Upper lobe of left lung (tissue), 6 donors: ENCODE measurements at places on chromosomes 3 and 15. TPM values are rescaled to one million over a fixed set of nuclear protein-coding genes. Genes with fewer than 3 reads are reported as not detected.

The CYP8B1 gene
- total RNA-seq = 0.13 TPM

The DMXL2 gene
- total RNA-seq = 39.8 TPM

GRCh38 chr3:131655070-131655690, 152.4 kb upstream of the MRPL3 start:
- DNase-seq = no peak
- H3K27me3 ChIP-seq = no peaks in the 10 kb centered on the region
- H3K4me3 ChIP-seq = no peak overlapping the region
- no peak overlapping the region for H3K27ac ChIP-seq
- H3K4me1 ChIP-seq = no peaks in the 10 kb centered on the region

DNA sequence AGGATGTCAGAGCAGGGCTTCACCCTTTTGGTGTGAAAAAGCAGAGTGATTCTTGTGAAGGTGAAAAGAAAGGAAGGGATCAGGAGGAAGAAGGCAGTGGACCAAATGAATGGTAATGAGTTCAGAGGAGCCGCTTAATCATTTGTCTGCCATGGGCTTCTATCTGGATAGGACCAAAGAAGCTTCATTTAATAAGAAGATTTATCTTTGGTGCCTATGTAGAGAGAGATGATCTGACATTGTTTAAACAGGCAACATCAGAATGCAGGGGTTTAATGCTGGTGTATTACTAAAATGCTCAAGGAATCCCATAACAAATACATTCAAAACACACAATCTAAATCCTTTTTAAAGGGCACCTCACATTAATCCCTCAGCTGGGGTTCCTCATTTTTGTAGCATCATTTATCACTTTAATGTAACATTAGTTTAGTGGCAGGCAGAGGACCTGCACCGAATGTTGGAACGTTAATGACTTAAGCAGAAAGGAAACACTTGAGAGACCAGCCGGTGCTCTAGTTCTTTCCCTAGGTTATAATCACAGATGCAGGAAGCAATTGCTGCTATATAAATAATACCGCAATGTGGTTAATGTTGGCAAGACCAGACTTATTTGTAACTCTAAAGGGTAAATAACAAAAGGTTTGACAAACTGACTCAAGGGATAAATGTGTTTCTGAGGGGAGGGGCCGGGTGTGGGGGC, 27.9 kb upstream of the IL1RAP start:
- H3K4me3 ChIP-seq = no peak overlapping the region
- H3K27ac ChIP-seq = no peak overlapping the region
- no peaks in the 10 kb centered on the region for H3K4me1 ChIP-seq
- no peaks in the 10 kb centered on the region for H3K36me3 ChIP-seq
- no peaks in the 10 kb centered on the region for H3K27me3 ChIP-seq

GRCh38 chr3:15050405-15051092, 14.6 kb downstream of the MRPS25 start:
- H3K4me3 ChIP-seq = no peak overlapping the region
- peaks cover 24% of the 10 kb centered on the region for H3K36me3 ChIP-seq
- no peaks in the 10 kb centered on the region for H3K27me3 ChIP-seq
- DNase-seq = no peak

GRCh38 chr15:82263350-82263749, 732 bp downstream of the SAXO2 start:
- H3K27me3 ChIP-seq = no peaks in the 10 kb centered on the region
- H3K4me1 ChIP-seq = peaks cover 19% of the 10 kb centered on the region
- H3K4me3 ChIP-seq = peak overlapping the region; percentile 86
- H3K27ac ChIP-seq = no peak overlapping the region

DNA sequence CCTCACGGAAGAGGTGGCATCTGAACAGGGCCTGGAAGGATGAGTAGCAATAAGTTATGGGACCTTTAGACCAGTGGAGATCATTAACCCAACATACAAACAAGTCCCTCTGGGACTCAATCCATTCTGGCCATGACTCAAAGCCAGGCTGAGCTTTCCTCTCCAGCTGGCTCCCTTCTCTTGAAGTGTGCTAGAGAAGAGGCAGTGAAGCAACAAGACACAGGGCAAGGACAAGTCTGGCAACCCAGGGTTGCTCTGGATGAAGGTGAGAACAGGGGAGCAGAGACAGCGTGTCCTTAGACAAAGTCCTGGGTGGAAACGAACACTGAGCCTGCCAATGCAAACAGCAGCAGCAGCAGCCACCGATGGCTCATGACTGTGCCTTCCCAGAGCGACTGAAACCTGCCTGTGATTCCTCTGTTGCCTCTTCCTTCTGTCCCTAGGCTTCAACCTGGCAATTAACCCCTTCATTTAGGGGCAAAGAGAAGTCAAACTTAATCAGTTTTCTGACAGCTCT, 86.8 kb downstream of the BDH1 start:
- H3K36me3 ChIP-seq = no peaks in the 10 kb centered on the region
- no peaks in the 10 kb centered on the region for H3K27me3 ChIP-seq
- DNase-seq = no peak
- H3K4me3 ChIP-seq = no peak overlapping the region
- no peak overlapping the region for H3K27ac ChIP-seq
- H3K4me1 ChIP-seq = no peaks in the 10 kb centered on the region

- peaks cover 20% of the 10 kb centered on the region for H3K4me1 ChIP-seq
- H3K27me3 ChIP-seq = no peaks in the 10 kb centered on the region
- H3K36me3 ChIP-seq = no peaks in the 10 kb centered on the region
- H3K4me3 ChIP-seq = no peak overlapping the region
- DNase-seq = no peak
- peak overlapping the region; percentile 75 for H3K27ac ChIP-seq
Measured at GRCh38 chr3:126912027-126912422, 70.9 kb upstream of the PLXNA1 start.

DNA sequence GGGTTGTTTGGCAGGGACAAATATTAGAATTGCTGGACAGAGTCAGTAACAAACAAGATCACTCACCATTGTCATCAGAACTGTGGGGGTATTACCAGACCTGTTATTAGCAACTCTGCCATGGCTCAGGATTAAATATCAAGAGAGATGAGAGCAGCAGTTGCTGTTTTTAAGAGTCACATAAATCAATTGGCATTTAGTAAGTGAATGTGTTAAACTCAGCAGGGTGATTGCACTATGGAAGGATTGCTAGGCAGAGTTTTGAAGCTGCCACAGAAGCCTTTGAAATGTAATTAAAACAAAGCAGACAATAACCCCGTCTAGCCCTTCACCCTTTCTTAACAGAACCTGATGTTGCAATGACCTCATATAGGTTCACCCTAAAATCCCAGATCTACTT, 238.8 kb downstream of the GAP43 start:
- no peaks in the 10 kb centered on the region for H3K36me3 ChIP-seq
- no peaks in the 10 kb centered on the region for H3K27me3 ChIP-seq
- H3K27ac ChIP-seq = no peak overlapping the region
- no peaks in the 10 kb centered on the region for H3K4me1 ChIP-seq

- no peak overlapping the region for H3K27ac ChIP-seq
- peaks cover 3% of the 10 kb centered on the region for H3K4me1 ChIP-seq
- no peak overlapping the region for H3K4me3 ChIP-seq
- DNase-seq = no peak
- no peaks in the 10 kb centered on the region for H3K36me3 ChIP-seq
Measured at GRCh38 chr15:53830707-53831386, 71.4 kb upstream of the WDR72 start.

- peaks cover 25% of the 10 kb centered on the region for H3K4me1 ChIP-seq
- H3K36me3 ChIP-seq = no peaks in the 10 kb centered on the region
- H3K27me3 ChIP-seq = no peaks in the 10 kb centered on the region
- peak overlapping the region; percentile 99 for H3K27ac ChIP-seq
Measured at GRCh38 chr3:113697500-113698090, 1.2 kb upstream of the USF3 start.

GRCh38 chr15:63063164-63063756, 20.7 kb downstream of the TPM1 start:
- no peaks in the 10 kb centered on the region for H3K27me3 ChIP-seq
- H3K4me3 ChIP-seq = no peak overlapping the region
- no peak overlapping the region for H3K27ac ChIP-seq
- DNase-seq = no peak

DNA sequence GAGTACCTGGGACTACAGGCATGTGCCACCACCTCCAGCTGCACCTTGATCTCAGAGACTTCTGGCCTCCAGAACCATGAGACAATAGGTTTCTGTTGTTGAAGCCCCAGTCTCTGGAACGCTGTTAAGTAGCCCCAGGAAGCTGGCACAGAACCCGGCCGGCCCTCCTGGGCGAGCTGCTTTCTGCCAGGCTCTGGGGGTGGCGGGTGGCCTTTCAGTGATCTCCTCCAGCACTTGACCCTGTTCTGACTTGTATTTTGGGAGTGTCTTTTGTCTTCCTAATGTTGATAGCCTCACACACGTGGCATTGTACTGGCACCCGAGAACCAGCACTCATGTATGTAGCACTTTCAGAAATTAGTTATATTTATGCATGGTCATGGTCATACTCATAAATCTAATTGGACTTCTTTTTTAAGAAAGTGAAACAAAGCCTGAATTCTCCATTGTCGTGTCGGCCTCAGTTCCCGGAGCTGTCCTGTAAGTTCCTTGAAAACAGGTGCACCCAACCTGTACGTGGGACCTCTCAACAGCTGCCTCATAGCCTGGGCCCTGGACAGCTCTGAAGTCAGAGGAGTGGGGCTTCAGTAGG, 74.0 kb downstream of the TFRC start:
- H3K27ac ChIP-seq = no peak overlapping the region
- H3K27me3 ChIP-seq = no peaks in the 10 kb centered on the region
- no peaks in the 10 kb centered on the region for H3K4me1 ChIP-seq
- DNase-seq = no peak
- H3K4me3 ChIP-seq = no peak overlapping the region
